ENCODE measurements at places on chromosomes 7 and 10.

GRCh38 chr10:91745090-91745831 is 53.0 kb upstream of the TNKS2 start:
- DNase-seq = no peak

- DNase-seq = no peak
Measured at GRCh38 chr10:118811675-118812392, 57.1 kb upstream of the CACUL1 start.

DNA sequence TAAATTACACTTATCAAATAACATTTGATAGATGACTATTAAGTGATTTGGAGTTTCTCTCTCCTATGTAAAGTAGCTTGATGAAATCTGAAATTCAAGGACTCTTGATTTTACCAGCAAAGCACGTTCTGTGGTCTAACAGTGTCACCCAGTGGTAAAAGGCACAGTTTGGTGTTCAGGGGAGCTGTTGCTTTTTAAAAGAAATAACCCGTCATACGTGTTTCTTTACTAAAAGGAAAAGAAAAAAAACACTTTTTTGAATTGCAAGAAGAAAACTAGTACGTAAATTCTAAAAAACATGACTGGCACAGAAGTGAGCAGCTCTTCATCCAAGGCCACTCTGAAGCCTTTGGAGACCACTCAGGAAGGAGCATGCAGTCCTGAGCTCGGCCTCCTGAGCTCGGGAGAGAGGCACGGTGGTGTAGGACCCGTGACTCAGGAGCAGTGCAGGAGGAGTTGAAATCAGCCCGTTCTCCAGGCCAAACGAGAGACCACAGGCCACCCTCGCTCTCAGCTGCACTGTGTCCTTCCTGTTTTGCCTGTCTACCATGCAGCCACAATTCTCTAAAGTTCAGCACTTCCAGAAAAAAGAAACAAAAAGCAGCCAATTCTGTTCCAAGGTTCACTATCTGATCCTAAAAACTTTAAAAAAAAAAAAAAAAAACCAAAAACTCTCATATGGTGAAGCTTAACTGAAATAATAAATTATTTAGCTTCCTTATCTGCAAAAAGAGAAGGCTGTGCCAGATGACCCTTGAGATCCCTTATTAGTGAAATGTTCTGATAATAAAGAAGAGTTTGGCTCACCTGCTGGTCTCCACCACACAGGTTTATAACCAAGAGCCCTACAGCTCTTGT is 212.6 kb upstream of the FRMD4A start:
- DNase-seq = no peak

DNA sequence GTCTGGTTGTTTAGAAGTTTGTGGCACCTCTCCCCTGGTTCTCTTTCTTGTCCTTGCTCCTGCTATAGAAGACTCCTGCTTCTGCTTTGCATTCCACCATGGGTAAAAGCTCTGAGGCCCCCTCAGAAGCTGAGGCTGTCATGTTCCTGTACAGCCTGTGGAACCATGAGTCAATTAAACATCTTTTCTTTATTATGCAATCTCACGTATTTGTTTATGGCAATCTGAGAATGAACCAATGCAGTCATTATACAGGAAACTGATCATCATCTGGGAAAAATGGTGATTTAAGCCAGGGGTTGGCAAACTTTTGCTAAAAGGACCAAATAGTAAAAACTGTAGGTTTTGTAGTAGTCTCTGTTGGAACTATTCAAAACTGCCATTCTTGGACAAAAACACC is 175.4 kb downstream of the CSTF2T start:
- no peak for DNase-seq

DNA sequence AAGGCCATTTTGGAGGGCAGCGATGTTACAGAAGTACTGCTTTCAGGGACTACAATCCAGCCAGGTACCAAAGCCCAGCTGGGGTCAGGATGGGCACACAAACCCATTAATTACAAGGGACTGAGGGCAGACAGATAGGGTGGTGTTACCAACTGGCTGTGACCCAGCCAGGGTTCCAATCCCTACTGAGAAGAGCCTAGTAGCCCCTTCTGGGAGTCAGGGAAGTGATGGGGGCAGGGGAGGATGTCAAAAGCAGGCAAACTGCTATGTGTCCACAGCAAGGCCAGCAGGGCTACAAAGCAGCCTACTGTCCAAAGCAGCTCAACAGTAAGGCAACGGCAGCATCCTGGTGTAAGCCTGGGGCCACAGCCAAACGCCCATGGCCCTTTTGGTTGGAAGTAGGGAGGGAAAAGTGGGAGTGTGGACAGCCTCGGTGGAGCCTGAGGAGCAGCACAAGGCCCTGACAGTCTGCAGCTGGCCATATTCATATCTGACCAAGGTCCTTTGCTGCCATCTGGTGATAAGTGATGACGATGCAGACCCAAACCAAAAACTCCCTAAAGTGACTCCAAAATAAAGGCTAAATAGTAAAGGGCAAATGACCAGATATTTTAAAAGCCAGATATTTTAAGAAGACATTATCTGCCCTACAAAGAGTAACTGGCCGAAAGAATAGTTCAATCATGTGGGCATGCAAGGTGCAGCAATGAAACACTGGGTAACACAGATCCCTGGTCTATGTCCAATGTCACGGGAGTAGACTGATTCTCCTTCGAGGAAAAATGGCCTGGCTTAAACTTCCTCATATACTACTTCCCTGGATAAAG is 56.9 kb downstream of the XPNPEP1 start:
- no peak for DNase-seq

- DNase-seq = no peak
Measured at GRCh38 chr10:116101616-116102315, 171.2 kb downstream of the GFRA1 start.

- DNase-seq = no peak
Measured at GRCh38 chr7:21330462-21331178, 97.3 kb upstream of the SP4 start.

GRCh38 chr10:93083743-93084539 is 10.2 kb downstream of the CYP26A1 start:
- DNase-seq = no peak

DNA sequence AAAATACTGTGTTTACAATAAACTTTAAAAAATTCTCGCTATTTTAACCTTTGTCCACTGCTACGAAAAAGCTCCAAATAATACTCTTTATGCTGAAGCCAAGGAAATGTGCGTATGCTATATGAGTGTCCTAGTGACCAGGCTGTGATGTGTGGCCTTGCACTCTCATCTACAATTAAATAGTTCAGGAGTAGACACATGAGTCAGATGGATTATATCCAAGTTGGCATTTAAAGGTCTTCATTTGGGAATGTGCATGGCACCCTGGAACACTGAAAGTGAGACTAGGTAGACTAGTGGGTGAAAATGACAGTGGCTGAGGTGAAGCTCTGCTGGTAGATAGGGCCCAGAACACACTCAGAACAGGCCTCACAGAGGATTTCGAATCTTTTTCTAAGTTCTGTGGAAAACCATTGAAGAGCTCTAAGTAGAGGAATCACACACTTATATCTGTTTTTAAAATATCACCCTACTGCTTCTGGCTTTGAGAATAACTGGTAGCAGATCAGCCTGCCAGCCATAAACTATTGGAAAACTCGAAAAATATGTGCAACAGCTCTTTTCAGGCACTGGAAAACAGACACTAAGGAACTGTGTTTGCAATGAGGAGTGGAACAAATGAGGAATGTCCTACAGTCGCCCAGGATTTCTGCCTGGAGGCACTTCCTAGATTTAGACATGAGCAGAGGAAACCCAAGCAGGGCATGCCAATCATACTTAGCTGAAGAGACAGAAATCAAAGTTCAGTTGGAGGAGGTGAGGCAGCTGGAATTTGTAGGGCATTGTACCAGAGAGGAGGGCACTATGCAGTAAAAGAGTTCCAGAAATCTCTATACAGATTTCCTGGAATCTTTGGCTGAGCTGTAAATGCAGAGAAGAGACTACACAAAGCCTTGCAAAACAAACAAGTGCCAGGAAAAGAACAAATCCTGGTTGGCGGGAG is 603.8 kb upstream of the LRRTM3 start:
- no peak for DNase-seq

DNA sequence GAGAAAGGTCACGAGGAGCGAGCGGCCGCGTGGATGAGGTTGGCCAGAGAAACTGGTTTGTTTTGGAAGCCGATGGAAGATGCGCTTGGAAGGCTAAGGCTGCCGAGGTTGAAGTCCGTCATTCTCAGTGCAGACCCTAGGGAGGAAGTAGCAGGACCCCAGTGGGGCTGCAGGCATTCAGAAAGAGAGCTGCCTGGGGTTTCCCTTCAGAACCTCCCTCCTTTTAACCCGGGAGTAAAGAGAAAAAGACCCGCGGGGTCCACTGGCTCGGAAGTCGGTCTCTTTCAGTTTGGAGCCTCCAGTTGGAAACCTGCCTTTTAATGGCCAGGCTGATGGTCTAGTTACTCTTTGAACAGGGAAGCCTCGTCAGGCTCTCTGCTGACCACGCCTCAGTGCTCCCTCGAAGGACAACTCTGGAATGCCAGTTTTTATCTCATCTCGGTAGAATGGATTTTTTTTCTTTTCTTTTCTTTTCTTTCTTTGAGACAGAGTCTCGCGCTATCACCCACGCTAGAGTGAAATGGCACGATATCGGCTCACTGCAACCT is 188.6 kb downstream of the CUX1 start:
- no peak for DNase-seq

GRCh38 chr10:2885288-2886278 is 181.8 kb upstream of the PFKP start:
- no peak for DNase-seq

DNA sequence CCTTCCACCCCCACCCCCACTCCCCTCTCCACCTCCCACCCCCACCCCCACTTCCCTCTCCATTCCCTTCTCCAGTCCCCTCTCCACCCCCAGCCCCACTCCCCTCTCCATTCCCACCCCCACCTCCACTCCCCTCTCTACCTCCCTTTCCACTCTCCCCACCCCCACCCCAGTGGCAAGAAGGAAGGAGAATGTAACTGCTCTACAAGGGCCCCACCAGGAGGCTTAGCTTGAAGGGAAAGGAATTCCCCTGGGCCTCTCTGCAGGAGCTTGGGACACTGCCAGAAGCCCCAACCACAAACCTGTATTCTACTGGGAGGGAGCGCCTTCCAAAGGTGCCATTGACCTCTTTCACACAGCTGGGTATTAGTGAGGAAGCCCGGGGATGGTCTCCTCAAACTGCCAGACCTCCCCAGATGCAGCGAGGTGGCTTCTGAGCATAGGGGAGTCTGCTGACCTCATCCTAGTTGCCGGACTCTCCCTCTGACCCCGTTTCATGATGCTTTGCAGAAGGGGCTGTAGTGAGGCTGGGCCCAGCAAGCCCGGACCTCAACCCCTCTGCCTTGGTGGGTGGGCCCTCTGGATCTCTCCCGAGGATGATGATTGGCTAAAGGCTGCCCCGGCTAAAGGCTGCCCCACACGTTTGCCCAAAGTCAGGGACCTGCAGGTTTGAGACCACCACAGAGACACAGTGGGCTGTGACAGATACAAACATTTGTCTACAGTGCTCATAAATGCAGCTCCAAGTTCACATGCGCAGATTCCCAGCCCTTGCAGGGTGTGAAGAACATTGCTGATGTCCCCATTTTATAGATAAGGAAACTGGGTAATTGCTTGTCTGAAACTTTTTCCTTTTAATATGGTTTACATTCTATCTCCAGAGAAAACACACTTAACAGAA is 2.9 kb downstream of the DEPP1 start:
- no peak for DNase-seq

- DNase-seq = no peak
Measured at GRCh38 chr10:4051641-4052151, 266.7 kb upstream of the KLF6 start.

DNA sequence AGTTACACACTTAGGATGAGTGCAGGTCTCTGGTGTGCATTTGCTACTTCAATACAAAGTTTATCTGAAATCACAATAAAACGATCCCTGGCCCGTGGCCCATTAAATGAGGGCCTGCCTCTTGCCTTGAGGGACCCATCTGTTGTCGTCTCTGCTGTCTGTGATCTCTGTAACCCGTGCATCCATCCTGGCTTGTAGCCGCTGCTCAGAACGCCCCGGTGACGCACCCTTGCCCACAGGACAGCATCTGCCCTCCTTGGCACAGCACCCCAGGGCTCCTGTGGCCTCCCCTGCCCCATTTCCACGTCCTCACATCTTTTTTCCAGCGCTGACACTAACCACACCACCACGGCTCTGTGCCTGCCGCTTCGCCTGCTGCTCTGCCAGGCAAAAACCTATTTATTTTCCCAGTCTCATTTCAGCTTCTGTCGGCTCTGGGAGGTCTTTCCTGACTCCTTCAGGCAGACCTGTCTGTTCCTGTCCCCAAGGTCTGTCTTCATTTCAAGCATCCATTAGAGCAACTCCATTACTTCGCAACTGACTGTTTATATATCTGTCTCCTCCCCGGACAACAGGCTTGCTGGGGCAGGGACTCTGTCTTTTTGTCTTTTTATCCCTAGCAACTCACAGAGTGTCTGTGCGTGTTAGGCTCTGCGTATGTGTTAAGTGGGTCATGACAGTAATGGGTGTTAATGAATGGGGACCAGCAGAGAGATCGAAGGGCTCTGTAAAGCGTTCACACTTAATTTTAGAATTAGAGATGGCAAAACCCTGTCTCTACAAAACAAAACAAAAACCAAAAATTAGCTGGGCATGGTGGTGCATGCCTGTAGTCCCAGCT is 16.4 kb downstream of the CARD11 start:
- no peak for DNase-seq

DNA sequence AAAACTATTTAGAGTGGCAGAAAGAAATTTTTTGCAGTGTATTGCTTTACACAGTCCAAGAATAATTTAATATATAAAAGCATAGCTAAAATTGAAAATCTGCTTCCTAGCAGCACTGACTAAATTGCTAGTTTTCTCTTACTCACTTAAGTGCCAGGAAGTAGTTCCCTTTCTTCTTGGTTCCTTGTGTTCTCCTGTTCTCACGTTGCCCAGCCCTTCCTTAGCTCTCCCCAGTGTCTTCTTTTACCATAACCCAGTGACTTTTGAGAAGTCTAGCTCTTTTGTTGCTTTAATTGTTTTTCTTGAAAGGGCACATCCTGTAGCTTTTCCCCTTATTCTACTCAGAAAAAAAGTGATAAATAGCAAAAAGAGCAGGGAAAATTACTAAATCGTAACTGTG is 215.5 kb downstream of the THSD7A start:
- DNase-seq = no peak

GRCh38 chr10:30463944-30464451 is 30.0 kb downstream of the MAP3K8 start:
- no peak for DNase-seq

GRCh38 chr10:111879969-111880368 is 303.6 kb downstream of the GPAM start:
- DNase-seq = no peak

GRCh38 chr7:5339955-5340354 is 57.2 kb downstream of the SLC29A4 start:
- DNase-seq = no peak

GRCh38 chr7:151244196-151244840 is 4.2 kb downstream of the SMARCD3 start:
- DNase-seq = no peak

- DNase-seq = no peak
Measured at GRCh38 chr10:122380703-122381102, 6.2 kb downstream of the PLEKHA1 start.

GRCh38 chr7:127652333-127653248 is 597 bp downstream of the SND1 start:
- no peak for DNase-seq

DNA sequence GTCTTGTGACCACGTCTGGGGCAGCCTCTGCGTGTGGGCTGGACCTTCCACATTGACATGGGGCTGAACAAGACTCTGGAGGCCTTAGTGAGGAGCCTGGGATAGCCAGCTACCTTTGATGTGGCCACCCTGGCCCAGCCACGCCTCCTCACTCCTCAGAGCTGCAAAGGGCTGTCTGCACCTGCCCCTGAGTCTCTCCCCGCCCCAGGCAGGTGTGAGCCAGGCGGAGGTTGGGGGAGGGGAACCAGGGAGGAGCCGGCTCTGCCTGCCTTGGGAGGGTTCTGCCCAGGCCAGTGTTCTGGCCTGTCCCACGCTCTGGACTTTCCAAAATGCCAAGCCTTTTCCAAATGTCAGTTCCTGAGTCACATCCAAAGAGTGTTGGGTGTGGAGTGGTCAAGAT is 72.2 kb downstream of the GTF2IRD1 start:
- no peak for DNase-seq
